ENCODE measurements at places on chromosomes 11 and 22. TPM values are rescaled to one million over a fixed set of nuclear protein-coding genes. Genes with fewer than 3 reads are reported as not detected.

The BIK gene
- total RNA-seq = 22.9 TPM

The CST6 gene
- total RNA-seq = 1.7 TPM

The KCNK4 gene
- not detected for total RNA-seq

The GAL3ST1 gene
- 0.07 TPM for total RNA-seq

The EFEMP2 gene
- total RNA-seq = 10.7 TPM

The USH1C gene
- total RNA-seq = not detected

The FXYD6 gene
- not detected for total RNA-seq

The PRRG4 gene
- total RNA-seq = 9.9 TPM

The UBE4A gene
- total RNA-seq = 32.5 TPM

The DLG2 gene
- 0.71 TPM for total RNA-seq

The OTOG gene
- total RNA-seq = not detected

The CNIH2 gene
- total RNA-seq = under 0.01 TPM

Measured in nasal cavity respiratory epithelium epithelial cell of viscerocranial mucosa (primary cell).